ENCODE measurements at places on chromosomes 7 and 10.

GRCh38 chr7:117892821-117893220 is 19.6 kb upstream of the CTTNBP2 start:
- no peak for DNase-seq

DNA sequence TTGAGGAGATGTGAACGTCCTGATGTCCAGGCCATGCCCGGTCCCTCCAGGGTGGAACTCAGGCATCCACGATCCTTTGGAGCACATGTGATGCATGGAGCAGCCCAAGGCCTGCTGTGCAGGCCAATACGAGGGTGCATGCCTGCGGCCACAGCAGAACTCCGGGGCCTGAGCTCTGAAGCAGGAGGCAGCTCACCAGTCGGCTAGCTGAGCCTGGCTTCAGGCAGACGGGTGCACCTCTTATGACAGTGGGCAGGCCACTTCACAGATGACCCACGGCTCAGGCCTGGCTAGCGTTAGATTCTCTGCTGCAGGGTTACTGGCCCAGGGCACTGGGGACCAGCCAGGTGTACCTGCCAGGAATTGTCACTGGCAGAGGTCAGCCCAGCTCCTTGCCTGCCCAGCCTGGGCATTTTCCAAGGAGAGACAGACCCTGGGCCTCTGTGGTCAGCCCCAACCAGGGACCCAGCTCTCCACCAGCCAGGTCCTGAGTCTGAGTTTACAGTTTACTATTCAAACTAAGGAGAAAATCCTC is 29.6 kb upstream of the INPP5A start:
- no peak for DNase-seq

GRCh38 chr10:32000937-32001336 is 55.3 kb downstream of the KIF5B start:
- no peak for DNase-seq

DNA sequence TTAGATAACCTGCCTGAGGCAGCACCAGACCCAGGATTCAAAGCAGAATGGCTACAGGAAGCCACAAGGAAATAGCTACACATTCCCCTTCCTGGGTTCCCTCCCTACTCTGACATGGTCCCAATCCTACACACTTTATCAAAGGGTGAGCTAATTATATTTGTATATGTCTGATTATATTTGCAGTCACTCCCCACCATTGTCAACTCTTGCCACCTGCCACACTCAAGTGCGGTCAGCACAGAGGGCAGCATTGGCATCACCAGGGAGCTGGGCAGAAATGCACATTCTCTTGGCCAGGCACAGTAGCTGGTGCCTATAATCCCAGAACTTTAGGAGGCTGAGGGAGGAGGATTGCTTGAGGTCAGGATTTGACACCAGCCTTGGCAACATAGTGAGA is 114.1 kb upstream of the PDLIM1 start:
- no peak for DNase-seq

- no peak for DNase-seq
These were observed 99.7 kb upstream of the SDK1 start for GRCh38 chr7:3201306-3201705.

DNA sequence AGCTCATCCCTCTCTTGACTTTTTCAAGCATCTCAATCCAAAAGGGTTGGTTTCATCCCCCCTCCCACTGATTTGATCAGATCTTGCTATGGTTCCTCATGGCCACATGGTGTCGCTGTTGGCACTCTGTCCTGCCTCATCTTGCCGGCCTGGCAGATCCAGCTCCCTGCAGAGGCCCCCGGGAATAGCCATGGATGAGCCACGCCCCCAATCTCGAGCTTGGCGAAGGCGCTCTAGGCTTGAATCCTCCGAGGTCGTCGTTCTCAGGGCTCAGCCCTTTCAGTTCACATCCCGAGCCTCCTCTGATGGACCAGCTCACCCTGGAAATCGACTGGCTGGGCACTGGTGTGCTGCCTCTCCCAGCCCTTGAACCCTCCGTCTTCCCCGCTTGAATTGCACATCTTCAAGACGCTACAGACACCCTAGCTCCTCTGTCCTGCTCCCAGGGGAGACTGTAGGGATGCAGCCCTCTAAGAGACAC is 628.7 kb downstream of the TYW1 start:
- DNase-seq: peak; percentile 11

DNA sequence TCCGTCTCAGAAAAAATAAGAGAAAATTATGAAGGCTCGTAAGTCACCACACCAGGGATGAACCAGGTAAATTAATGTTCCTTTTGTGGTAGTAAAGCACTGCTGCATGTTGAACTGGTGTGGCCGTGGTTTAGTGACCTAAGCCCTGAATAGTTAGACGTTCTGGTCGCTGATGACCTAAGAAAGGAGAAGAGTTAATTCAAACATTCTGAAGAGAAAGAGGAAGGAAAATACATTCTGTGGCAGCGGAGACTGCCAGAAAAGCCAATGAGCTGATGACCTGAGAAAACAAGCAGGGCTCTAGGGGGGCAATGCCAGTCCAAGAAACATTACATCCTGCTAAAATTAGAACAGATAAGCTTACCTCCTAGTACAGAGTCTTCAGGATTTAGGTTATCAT is 17.5 kb downstream of the DNAJC9 start:
- peak; percentile 76 for DNase-seq
